ENCODE measurements at places on chromosomes 1 and 21.
A peak's percentile ranks its signal among the peaks of the same experiment; 100 is the strongest.

DNA sequence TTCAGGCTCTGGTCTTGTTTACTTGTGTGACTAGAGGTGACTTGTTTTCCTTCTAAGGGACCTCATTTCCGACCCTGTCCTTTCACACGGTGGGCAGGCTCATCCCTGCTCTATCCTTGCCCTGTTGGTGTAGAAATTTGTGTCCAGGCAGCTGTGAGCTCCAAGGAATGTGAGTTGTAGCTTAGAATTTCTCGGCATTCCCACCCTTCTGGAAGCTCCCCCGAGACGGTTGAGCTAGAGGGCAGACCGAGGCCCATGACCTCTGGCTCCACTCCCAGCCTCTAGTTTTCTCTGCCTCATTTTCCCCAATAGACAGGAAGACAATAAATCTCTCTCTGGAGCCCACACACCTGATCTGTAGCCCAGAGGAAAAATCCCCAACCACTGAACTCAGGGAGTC lies 100.9 kb downstream of the NAV1 start:
- no peak for DNase-seq

DNA sequence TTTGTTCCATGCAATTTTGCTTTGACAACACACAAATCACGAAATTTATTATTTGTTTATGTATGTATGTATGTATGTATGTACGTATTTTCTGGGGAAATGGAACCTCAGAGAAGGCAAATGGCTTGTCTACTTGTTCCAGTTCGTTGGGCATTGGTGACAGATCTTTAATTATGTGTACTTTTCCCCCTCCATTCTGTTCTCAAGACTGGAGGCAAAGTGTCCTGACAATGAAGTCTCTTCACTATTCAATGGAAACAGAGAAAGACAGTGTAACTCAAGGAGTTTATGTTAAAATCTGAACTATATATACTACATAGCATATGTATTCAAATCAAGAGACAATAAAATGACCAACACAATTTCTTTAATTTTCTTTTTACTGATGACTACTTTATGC lies 245.7 kb upstream of the PTBP2 start:
- no peak for DNase-seq

DNA sequence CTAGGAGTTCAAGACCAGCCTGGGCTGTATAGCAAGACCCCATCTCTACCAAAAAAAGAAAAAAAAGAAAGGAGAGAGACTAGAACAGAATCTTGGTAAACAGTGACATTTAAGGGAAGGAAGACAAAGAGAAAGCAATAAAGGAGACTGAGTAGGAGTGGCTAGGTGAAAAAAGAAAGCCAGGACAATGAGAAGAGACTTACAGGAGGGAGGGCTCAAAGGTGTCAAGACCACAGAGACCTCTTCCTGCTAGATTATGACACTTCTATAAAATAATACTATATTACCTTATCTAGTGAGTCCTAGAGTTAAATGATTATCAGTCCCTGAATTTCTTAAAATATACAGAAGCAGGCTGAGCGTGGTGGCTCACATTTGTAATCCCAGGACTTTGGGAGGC lies 10.1 kb upstream of the EPRS1 start:
- no peak for DNase-seq

- peak; percentile 28 for DNase-seq
These were observed 1.2 kb upstream of the RNF11 start for GRCh38 chr1:51234721-51235425.

DNA sequence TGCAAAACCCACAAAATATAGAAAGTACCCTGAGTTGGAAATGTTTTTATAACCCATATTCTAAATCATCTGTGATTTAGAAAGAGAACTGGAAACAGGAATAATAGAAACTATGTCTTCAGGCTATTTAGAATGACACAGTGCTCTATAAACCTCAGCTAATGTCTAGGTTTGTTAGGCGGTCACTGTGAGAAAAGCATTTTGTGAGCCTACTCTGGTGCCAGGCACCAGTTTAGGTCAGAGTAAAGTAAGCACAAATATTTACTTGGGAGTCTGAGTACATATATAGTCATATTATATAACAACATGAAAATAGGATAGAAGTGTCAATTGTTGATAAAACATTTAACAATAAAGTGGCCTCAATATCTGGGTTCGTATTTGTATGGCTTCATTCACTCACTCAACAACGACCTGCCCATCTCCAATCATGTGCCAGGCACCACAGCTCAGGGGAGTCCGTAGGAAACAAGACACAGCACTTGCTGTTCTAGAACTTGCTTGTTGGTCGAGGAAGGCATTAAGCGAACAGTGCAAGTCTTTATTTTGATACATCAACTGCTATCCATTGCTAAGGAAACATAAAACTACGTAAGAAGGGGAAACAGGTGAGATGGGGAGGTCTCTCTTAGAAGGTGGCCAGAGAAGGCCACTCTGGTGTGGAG lies 37.2 kb downstream of the GNB1 start:
- DNase-seq: no peak

DNA sequence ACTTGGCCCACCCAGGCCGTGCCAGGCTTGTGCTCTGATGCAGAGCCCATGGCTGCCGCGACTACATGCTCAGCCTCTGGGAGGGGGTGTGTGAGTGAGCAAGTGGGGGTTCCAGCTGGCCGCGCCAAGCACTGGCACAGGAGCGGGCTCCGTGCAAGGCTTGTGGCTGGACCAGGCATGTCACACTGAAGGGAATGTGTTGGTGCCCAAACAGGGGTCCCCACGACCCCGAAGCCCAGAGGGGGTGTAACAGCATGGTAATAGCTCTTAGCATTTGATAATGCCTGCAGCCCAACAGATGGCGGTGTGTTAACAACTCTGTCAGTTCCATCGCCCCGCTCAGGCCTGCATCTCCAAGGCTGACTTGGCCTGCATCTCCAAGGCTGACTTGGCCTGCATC lies 38.3 kb upstream of the CD46 start:
- no peak for DNase-seq

GRCh38 chr1:40625076-40625475 lies 40.4 kb downstream of the RIMS3 start:
- DNase-seq: no peak

DNA sequence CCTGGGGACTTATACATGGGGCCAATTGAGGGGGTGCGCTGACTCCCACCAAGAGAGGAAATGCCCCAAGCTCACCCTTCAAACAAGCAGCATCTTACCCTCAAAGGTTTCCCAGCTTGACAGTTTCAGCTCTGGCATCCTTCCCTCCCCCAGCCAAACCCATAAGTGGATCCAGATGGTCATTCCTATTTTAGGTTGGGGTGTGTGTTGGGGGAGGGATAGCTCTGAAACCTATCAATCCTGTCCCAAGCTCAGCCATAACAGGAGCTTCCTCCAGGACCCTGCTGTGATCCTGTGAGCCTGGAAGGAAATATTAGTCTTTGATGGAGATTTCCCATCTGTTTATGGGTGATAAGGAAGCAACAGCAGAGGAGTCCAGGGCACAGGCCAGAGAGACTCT lies 3.4 kb upstream of the TMEM222 start:
- DNase-seq: no peak

DNA sequence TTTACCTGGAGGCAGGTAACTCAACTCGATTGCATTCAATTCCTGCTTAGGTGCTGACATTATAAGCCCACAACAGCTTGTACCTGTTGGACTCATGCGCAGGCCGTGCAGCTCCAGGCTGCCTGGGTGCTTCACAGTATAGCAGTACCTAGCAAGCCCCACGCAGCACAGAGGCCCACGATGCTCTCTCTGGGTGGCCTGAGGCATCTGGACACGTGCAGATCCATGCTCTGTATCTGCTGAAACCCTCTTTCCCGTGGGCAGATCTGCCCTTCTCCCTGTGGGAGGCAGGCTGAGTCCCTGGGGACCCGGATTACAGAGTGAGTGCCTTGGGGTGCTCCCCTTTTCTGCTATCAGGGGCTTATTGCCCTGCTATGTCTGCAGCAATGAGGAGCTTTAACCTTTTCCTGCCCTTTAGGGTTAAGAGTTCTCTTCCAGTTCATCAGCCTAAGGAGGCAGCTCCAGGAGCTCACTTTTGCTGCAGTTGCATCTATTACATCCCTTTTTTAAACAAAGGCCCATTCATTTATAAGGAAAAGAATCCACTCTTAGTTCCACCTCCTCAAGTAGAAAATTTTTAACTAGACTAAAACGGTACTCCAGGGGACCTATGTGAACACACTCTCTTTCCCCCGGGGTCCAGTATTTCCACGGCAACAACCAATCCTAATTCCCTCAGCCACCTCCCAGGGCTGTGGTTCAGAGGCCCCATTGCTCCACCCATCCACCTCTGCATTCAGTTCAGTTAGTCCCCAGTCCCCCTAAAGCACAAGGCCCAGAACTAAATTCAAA lies 19.3 kb downstream of the ITPKB start:
- no peak for DNase-seq

DNA sequence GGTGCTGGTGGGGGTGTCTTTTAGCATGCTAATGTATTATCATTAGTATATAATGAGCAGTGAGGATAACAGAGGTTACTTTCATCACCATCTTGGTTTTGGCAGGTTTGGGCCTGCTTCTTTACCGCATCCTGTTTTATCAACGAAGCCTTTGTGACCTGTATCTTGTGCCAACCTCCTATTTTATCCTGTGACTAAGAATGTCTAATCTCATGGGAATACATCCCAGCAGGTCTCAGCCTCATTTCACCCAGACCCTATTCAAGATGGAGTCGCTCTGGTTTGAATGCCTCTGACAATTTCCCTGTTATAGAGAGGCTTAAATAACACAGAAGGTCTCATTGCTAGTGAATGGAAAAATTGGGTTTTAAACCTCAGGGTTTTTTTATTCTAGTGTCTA lies 300.8 kb upstream of the PROX1 start:
- DNase-seq: no peak

- DNase-seq: no peak
These were observed 5.5 kb upstream of the CFAP410 start for GRCh38 chr21:44344541-44345183.

GRCh38 chr1:235313262-235313661 lies 14.7 kb downstream of the ARID4B start:
- DNase-seq: no peak

DNA sequence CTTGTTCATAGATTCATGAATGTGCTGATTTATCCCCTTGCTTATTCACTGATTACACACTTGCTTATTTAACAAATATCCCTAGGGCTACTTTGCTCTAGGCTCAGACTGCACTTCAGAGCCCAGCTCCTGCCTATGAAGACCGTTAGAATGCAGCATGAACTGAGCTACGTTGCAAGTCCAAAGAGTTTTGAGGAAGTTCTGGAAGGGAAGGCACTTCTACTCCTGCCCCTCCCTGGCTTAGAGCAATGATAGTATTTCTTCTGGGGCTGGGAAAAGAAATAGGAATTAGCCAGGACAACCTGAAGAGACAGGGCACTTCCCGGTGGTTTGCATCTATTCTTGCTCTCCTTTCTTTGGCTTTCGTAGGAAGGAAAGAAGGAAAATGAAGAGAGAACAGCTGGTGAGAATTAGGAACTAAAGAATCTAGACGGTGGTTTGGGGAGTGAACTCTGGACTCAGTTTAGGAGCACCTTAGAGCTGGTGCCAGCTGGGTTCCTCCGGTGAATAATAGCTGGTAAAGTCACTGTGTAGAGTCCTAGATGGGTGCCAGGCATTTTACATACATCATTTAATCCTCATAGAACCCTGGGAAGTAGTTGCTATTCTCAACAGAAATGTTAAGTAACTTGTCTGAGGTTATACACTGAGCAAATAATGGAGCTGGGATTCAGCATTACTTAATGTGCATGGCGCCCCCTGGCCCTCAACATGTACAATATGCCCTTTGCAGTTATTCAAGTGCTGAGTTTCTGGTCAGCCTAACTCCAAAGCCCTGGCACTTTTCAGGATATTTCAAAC lies 65.9 kb downstream of the NDUFS5 start:
- DNase-seq: no peak

DNA sequence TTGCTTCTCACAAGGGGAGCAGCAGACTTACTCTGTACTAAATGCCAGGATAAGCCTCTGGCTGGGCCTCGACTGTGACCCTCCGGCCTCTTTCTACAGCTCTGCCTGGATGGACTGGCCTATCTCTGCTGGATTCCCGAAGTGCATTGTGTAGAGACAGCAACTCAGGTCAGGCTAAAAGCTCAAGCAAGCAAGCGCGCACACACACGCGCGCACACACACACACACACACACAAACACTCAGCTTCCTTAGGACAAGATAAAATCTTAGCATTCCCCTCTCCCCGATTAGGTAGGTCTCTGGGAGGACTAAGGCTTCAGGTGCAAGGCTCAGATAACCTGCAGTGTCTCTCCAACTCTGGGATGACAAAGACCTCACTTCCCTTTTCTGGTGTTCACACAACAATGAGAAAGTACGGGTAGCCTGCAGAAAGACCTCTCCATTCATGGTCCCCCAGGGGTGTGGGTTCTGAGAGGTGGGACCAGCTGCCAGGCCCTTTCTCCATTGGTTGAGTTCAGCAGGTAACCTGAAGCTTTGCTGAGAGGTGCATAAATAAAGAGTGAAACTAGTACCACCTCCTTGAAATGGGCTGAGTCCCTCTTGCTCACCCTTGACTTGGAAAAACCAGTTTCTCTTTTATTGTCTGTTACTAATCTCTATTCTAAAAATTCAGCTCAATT lies 155.1 kb upstream of the CAMK1G start:
- DNase-seq: no peak

DNA sequence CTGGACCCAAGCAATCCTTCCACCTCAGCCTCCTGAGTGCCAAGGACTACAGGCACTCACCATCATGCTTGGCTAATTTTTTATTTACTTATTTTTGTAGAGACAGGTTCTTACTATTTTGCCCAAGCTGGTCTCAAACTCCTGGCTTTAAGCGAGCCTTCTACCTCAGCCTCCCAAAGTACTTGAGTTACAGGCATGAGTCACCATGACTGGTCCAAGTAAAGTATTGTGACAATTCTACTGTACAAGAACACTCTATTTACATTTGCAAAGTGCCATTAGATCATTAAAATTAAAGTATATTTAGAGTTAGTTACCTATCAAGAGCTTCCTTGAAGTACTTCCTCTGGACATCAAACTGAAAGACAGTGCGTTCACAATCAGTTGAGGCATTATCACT lies 44.8 kb downstream of the NRDC start:
- no peak for DNase-seq

GRCh38 chr1:196380316-196380715 lies 227.9 kb downstream of the KCNT2 start:
- DNase-seq: no peak

DNA sequence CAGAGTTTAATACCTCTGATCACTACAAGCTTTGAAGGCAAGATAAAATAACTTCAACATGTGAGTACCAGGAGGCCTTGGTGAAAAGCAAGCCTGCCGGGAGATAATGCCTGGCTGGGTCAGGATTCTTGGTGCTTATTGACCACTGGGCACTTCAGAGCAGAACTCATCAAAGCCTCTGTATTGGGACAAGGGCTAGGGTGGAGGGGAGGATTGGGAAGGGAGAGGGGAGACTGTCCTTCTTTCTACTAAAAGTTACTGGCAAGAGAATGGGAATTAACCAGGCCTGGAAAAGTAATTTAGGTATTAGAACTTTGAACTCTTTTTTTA lies 35.2 kb downstream of the NEK2 start:
- DNase-seq: no peak

- no peak for DNase-seq
These were observed 4.8 kb downstream of the NFYC start for GRCh38 chr1:40696294-40696693.

GRCh38 chr1:147669469-147670318 lies 630 bp downstream of the ACP6 start:
- no peak for DNase-seq

Measured in activated naive CD4-positive, alpha-beta T cell (primary cell).